ENCODE measurements at places on chromosomes 5 and 9. TPM values are rescaled to one million over a fixed set of nuclear protein-coding genes. Genes with fewer than 3 reads are reported as not detected.

- DNase-seq = peak; percentile 78
Measured at GRCh38 chr9:113963017-113963620, 87.0 kb downstream of the ZNF618 start.

- no peak for DNase-seq
Measured at GRCh38 chr5:112388074-112388473, 31.0 kb downstream of the EPB41L4A start.

DNA sequence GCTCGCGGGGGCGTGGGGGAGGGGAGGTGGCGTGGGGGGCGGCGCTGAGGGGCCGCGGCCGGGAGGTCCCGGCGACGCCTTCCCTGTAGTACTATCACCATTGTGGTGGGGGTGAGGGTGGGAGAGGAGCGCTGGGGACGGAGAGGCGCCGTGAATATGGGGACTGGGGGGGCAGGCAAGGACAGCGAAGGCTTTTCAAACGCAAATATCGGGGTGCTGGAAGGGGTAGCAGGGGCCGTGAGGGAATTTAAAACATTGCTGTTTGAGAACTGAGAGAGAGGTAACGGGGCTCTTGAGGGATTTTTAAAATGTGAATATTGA lies 427 bp downstream of the RBM27 start:
- no peak for DNase-seq

DNA sequence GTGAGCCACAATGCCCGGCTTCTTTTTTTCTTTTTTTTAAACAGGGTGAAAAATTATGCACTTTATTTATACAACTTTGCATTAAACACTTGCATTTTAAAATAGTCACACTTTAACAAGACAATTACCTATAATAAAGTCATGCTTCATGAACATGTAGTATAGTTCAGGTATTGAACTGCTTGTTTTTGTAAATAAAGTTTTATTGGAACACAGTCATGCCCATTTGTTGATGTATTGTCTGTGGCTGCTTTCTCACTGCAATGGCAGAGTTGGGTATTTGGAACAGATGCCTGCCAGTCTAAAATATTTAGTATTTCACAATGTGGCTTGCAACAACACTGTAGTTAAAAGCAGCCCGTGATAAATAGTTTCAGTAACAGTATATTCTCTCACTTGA lies 32.8 kb upstream of the CCL21 start:
- no peak for DNase-seq

- DNase-seq = no peak
Measured at GRCh38 chr9:2876726-2877125, 32.8 kb upstream of the PUM3 start.

DNA sequence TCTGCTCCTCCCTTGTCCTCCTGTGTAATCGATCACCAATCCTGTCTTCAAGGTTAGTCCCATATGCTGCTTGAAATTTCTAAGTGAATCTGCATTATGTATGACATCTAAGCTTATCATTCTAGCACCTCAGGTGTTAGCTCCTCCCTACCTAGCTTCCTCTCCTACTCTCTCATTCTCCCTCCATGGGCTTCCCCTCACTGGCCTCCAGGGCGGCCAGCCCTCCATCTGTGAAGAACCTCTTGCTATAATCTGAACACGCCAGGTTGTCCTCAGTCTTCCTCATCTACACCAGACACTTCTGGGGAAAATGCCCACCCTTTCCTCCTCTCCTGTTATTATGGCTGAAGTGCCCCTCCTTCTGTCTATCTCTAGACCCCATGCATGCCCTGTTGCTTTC lies 599.3 kb upstream of the KLF4 start:
- DNase-seq = no peak

DNA sequence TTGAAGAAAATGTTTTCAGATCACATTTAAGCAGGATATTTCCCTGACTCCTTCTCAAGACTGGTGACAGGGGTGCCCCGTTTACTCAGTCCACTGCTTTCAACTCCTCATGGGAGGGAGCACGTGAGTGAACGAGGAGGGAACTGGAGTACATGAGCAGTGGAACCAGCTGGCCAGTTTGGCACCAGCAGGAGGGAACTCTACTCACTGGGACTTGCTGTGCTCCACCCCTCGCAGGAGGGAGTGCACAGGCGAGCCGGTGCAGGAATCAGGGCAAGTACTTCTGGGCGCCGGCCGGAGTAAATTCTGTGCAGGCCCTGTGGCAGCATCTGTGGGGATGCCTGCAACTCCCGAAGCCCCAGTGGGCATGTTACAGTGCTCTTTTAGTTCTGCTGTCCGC lies 1941.1 kb upstream of the C9orf72 start:
- peak; percentile 49 for DNase-seq

DNA sequence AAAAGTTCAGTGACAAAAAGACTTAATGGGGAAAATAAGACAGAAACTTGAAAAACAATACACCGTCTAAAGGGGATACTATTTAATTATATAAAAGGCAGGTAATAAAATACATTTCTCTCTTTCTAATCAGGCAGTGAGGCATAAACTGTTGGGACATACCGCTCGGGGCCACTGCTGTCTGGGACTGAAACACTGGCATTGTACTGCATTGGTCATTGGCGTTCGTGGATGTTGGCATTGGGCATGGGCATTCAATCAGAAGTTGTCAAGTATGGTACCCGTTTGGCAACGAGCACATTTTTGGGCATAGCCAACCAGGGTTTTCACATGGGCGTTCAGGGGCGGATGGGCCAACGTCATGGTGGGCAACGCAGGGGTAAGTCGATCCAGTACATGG lies 4.7 kb downstream of the HNRNPK start:
- no peak for DNase-seq

DNA sequence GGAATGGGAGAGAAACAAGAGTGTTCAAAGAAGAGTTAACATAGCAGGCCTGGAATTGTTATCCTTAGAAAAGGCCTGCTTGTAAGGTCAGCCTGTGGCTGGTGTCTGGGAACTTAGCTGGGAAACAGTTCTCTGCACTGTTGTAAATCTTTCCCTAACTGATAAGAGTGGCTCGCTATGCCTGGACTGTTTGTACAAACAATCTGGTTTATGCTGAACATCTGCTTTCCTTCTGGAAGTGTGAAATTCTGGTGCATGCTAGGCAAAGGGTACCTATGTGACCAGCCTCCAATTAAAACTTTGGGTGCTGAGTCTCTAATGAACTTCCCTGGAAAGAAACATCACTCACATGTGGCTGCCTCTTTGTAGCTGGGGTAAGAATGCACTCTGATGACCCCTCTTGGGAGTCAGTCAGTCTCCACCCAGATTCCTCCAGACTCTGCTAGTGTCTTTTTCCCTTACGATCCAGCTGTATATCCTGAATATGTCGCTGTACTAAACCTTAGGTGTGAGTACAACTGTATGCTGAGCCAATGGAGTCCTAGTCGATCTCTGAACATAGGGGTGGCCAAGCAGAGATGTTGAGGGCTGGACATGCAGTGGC lies 16.5 kb downstream of the SPARC start:
- DNase-seq = no peak

DNA sequence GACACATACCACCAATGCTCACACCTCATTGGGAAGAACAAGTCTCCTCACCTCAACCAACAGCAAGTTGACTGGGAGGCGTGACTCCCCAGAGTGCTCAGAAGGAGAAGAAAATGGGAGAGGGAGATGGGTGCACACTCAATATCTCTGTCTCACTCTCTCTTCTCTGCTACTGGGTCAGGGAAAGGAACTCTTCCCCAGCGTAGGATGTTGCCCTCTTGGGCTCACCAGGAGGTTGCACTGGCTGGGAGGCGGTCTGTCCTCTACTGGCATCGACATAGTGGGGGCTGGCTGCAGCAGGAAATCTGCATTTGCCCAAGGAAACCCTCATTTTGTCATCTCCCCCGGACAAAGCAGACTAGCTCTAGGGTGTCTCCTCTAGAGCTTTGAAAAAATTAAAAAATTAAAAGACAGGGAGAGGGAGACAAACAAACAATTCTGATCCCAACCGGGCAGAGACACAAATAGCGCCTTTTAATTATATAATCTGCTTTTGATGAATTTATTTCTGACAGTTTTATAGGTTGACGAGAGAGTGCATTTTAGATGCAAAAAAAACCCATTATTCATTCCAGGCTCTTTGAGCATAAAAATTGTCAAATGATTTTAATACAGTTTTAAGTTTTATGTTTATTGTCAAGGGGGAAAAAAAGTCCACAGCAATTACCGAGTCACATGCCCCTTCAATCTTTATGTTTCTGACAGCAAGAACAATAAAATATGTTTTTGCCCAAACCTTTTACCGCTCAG lies 179.3 kb upstream of the MVB12B start:
- no peak for DNase-seq

RPL7A gene
- total RNA-seq = 3,142 TPM

PRLR gene
- total RNA-seq = 1.9 TPM

DNA sequence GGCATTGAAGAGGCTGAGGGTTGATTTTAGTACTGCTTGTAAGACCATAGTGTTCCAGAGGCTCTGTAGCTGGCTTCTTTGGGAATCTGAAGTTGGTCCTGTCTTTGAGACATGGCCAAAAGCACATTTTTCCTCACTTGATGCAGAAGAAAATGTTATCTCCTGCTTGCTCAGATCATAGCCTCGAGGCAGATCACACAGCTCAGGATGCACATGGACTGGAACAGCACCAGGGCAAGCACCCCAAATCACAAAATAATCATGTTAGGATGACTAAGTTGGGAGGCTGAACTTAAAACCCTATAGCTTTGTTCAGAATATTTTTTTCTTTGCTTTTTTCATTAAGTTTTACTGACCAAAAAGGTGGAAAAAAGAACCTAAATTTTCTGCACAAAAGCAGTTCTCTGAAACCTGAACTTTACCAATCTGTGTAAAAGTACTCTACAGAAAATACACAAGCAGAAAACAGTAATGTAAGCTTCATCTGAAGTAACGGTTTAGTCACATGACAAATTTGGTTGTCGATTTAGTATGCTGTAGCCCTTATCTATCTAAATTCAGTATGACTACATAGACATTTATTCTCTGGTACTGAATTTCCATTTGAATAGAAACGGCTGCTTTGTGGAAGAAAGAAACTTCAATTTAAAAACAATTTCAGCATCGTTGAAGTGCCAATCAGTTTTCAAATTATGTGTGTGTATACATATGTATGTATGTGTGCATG lies 3.4 kb downstream of the KLHL9 start:
- DNase-seq = no peak

DNA sequence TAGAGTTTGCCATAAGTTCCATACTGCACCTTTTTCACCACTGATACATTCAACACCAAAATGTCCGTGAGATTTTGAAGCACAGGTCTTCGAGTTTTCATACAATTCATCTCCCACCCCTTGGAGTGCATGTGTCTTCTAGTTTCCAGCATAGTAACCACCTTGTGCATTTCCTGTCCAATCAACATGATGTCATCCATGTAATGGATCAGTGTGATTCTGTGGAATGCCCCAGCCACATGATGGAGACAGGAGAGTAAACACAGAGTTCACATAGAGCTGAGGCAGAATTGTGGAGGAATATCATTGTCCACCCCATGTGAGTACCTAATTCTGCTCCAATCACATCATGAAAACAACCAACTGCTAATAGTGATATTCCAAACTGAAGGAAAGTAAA lies 441.5 kb upstream of the CDH6 start:
- no peak for DNase-seq

CHSY3 gene
- 0.98 TPM for total RNA-seq

CCNI2 gene
- total RNA-seq = 1.6 TPM

SV2C gene
- total RNA-seq = 0.05 TPM

GRCh38 chr5:148378670-148379069 lies 5.1 kb upstream of the FBXO38 start:
- no peak for DNase-seq

IRX1 gene
- 14.8 TPM for total RNA-seq

DNA sequence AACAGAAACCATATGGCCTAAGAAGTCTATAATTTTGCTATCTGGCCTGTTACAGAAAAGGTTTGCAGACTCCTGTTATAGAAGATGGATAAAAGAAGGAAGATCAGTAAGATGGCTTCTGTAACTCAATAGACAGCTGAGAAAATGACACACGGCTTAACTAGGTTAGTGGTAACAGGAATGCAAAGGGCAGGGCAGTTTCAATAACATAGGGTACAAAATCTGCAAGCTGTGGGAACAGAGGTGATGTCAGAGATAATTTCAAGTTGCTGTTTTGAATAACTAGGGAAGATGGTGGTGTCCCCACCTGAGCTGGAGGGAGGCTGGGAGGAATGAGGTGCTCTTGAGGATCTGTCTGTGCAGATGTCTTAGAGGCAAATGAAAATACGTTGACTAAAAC lies 106.5 kb downstream of the GLIS3 start:
- no peak for DNase-seq

GRCh38 chr9:76904661-76905457 lies 1.1 kb downstream of the PRUNE2 start:
- no peak for DNase-seq

GZMA gene
- total RNA-seq = not detected

HTR1A gene
- 0.46 TPM for total RNA-seq

PCDHGC4 gene
- 5.1 TPM for total RNA-seq

PCDHGA8 gene
- total RNA-seq = 2.1 TPM

DNA sequence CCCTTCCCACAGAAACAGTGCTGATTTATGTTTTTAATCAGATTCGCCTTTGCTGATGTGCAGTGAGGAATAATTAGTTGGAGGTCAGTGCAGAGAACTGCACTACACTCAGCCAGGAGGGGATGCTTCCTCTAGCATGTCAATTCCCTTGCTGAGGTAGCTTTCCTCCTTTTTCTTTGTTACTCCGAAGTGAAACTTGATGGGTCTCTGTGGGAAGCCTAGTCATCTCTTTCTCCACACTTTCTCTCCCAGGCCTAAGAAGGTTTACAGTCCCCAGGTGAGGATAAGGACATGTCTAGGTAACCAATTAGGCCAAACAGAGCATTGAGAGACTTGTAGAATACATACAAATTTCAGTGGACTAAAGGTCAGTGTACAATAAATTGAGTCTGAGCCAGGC lies 461.8 kb downstream of the KIF4B start:
- no peak for DNase-seq

DNA sequence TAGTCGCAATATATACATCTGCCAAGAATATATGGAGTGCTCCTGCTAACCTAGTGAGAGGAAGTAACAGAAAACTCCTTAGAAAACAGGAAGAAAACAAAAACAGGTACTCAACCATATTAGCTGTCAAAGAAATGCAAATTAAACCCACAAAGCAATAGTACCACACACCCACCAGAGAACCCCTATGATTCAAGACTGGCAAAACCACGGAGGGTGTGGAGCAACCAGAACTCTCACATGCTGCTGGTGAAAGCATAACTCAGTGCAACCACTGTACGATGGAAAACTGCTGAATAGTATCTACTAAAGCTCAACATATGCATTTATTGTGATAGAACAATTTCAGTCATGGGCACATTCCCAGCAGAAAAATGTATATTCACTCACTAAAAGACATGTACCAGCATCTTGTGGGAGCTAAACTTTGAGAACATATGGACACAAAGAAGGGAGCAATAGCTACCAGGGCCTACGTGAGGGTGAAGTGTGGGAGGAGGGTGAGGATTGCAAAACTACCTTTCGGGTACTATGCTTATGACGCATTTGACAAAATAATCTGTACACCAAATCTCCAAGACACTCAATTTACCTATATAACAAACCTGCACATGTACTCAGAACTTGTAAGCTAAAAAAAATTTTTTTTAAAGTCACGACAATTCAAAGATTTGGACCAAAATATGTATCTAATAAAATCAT lies 34.0 kb downstream of the PTPN3 start:
- no peak for DNase-seq
